ENCODE measurements at places on chromosomes 1 and 21. TPM values are rescaled to one million over a fixed set of nuclear protein-coding genes. Genes with fewer than 3 reads are reported as not detected.

Gene PRKAB2
- total RNA-seq = 38.2 TPM

Gene ELAVL4
- total RNA-seq = 2.9 TPM

Gene FGR
- 11.4 TPM for total RNA-seq

Gene CA14
- total RNA-seq = 1.4 TPM

Gene BSDC1
- total RNA-seq = 52.8 TPM

Gene TTC3
- total RNA-seq = 108 TPM

Gene ATP1A4
- not detected for total RNA-seq

Gene IL22RA1
- total RNA-seq = not detected

Gene CXADR
- 1.5 TPM for total RNA-seq

Gene C1orf94
- not detected for total RNA-seq

Gene NOS1AP
- total RNA-seq = 6.7 TPM

DNA sequence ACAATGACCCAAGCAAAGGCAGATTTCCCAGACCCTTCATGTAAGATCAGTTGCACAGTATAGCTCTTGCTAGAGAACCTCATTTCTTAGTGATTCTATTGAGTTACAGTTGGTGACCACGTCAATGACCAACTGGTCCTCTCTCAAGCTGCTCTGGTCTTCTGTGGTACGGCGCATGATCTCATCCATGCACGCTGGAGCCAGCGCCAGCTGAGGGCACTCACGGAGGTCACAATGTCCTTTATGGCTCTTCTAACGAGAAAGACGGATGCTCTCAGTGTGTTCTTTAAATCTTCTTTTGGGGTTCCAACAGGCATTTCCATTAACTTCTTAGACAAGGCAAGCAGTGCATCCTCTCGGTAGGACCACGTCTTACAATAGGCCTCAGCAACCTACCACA lies 22.3 kb downstream of the CEP104 start:
- H3K27me3 ChIP-seq = no peaks in the 10 kb centered on the region
- DNase-seq = peak; percentile 5
- H3K27ac ChIP-seq = no peak overlapping the region
- no peak overlapping the region for H3K4me3 ChIP-seq

- H3K4me1 ChIP-seq = peaks cover 18% of the 10 kb centered on the region
- no peaks in the 10 kb centered on the region for H3K36me3 ChIP-seq
- H3K27ac ChIP-seq = no peak overlapping the region
- DNase-seq = no peak
Measured at GRCh38 chr1:169090308-169090899, 16.1 kb upstream of the ATP1B1 start.

DNA sequence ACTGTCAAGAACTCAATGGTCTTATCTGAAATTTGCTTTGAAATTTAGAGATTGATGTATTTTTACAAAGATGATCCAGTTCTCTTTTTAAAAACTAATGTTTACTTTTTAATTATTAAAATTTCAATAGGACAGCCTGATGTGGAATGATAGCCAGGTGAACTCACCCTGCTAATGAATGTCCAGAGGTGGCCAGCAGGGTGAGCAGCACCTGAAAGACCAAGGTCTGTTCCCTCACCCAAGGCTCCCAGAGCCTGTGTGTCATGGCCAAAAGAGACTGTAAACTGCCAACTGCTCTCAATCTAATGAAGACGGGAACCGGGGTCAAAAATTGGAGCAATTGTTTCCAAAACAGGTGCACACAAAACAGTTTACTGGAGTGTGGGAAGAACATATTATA lies 340.4 kb downstream of the DISC1 start:
- no peaks in the 10 kb centered on the region for H3K27me3 ChIP-seq
- H3K36me3 ChIP-seq = no peaks in the 10 kb centered on the region
- no peak overlapping the region for H3K27ac ChIP-seq
- H3K4me3 ChIP-seq = no peak overlapping the region

- H3K4me1 ChIP-seq = no peaks in the 10 kb centered on the region
- H3K27ac ChIP-seq = no peak overlapping the region
- H3K27me3 ChIP-seq = no peaks in the 10 kb centered on the region
- no peak overlapping the region for H3K4me3 ChIP-seq
- H3K36me3 ChIP-seq = no peaks in the 10 kb centered on the region
Measured at GRCh38 chr1:62962901-62963776, 179.2 kb downstream of the ATG4C start.

DNA sequence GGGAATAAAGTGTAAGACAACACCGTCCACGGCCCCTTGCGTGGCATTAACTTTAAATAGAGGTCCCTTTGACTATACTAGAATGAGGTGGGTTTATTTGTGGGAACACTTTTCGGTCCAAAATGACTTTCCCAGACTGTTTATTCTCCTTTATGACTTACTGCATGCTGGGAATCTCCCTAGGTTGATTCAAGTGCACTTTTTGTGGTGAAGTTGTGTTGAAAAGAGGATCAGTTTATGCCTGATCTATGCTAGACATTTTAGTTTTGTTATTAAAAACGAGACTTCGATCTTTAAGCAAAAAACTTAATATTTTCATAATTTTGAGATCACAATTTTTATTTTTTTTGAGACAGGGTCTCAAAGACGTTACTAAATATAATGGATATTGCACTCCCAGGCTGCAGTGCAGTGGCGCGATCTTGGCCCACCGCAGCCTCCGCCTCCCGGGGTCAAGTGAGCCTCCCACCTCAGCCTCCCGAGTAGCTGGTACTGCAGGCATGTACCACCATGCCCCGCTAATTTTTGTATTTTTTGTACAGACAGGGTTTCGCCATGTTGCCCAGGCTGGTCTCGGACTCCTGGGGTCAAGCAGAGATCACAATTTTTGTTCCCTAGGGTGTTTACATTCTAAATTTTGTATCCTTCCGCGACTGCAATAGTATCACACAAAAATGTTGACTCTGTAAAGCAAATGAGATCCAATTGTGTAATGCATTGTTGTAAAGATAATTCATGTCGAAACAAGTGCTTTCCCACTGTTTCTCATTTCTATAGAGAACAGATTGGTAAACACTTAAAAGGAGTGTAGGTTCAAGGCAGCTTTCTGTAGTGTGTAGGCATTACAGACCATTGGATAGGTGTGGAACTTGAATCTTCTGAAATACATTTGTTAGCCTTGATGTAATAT lies 1.6 kb downstream of the CDC42 start:
- peak overlapping the region; percentile 90 for H3K4me3 ChIP-seq
- H3K4me1 ChIP-seq = peaks cover 53% of the 10 kb centered on the region
- no peak for DNase-seq
- peaks cover 9% of the 10 kb centered on the region for H3K36me3 ChIP-seq

DNA sequence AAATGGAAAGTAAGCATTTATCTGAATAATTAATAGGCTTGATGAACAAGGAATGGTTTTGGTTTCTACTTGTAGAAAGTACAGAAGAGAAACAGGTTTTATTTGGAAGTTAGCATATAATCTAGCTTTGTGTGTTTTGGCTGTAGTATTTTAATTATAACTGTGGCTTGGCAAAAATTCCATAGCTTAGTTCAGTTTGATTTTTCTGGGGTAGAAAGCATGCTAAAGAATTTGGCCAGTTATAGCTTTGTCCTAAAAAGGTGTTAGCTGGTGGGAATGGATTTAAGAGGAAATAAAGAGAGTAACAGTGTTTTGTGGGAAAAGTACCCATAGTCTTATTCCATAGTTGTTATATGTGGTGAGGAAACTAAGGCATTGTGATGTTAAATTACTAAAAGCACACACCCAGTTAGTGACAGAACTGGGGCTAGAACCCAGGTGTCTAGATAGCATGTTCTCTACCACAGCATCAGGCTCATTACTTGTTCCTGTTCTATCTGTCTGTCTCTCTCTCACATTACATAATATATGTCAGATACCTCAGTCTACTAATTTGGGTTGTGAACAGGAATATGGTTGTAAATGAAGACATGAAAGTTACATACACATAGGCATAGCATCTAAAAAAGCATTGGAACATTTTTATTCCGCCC lies 55.0 kb downstream of the MPZL1 start:
- H3K4me1 ChIP-seq = no peaks in the 10 kb centered on the region
- DNase-seq = no peak
- H3K36me3 ChIP-seq = no peaks in the 10 kb centered on the region
- H3K27me3 ChIP-seq = no peaks in the 10 kb centered on the region

- H3K27ac ChIP-seq = peak overlapping the region; percentile 63
- no peak for DNase-seq
- no peak overlapping the region for H3K4me3 ChIP-seq
- H3K27me3 ChIP-seq = no peaks in the 10 kb centered on the region
- H3K4me1 ChIP-seq = peaks cover 87% of the 10 kb centered on the region
Measured at GRCh38 chr1:164613176-164613575, 54.2 kb downstream of the PBX1 start.

- DNase-seq = no peak
- H3K4me1 ChIP-seq = no peaks in the 10 kb centered on the region
- H3K27me3 ChIP-seq = peaks cover 17% of the 10 kb centered on the region
Measured at GRCh38 chr1:34885405-34886247, 26.1 kb upstream of the SMIM12 start.

- H3K36me3 ChIP-seq = peaks cover 88% of the 10 kb centered on the region
- H3K4me3 ChIP-seq = no peak overlapping the region
- no peak overlapping the region for H3K27ac ChIP-seq
- DNase-seq = no peak
Measured at GRCh38 chr1:180053594-180054567, 99.3 kb downstream of the CEP350 start.

GRCh38 chr1:16210581-16210980 lies 1.9 kb downstream of the ARHGEF19 start:
- DNase-seq = no peak
- no peaks in the 10 kb centered on the region for H3K27me3 ChIP-seq
- H3K36me3 ChIP-seq = no peaks in the 10 kb centered on the region
- H3K27ac ChIP-seq = no peak overlapping the region
- H3K4me3 ChIP-seq = no peak overlapping the region

GRCh38 chr1:39412892-39413291 lies 78.5 kb upstream of the BMP8A start:
- no peaks in the 10 kb centered on the region for H3K36me3 ChIP-seq
- no peak overlapping the region for H3K4me3 ChIP-seq
- H3K4me1 ChIP-seq = peaks cover 86% of the 10 kb centered on the region
- DNase-seq = no peak

GRCh38 chr1:225747566-225747965 lies 30.1 kb upstream of the SRP9 start:
- no peak for DNase-seq
- H3K27me3 ChIP-seq = no peaks in the 10 kb centered on the region
- H3K27ac ChIP-seq = peak overlapping the region; percentile 86
- H3K36me3 ChIP-seq = no peaks in the 10 kb centered on the region
- peaks cover 31% of the 10 kb centered on the region for H3K4me1 ChIP-seq

DNA sequence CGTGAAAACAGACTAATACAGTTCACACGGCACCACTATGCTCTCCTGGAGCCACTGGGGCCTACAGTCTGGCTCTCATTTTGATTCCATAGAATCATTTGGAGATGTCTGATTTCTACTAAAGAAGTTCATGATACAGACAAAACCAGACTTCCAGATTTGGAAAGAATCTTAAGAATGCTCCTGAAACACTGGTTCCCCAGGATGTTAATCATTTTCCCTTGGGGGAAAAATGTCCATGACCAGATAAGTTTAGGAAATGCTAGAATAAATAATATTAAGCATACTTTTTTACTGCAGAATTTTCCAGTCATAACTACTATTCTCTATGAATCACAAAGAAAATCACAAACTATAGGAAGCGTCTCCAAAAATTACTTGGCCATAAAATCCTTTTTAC lies 63.0 kb upstream of the RGS7 start:
- H3K27ac ChIP-seq = no peak overlapping the region
- peaks cover 12% of the 10 kb centered on the region for H3K4me1 ChIP-seq
- H3K27me3 ChIP-seq = peaks cover 24% of the 10 kb centered on the region
- no peak overlapping the region for H3K4me3 ChIP-seq
- no peaks in the 10 kb centered on the region for H3K36me3 ChIP-seq

DNA sequence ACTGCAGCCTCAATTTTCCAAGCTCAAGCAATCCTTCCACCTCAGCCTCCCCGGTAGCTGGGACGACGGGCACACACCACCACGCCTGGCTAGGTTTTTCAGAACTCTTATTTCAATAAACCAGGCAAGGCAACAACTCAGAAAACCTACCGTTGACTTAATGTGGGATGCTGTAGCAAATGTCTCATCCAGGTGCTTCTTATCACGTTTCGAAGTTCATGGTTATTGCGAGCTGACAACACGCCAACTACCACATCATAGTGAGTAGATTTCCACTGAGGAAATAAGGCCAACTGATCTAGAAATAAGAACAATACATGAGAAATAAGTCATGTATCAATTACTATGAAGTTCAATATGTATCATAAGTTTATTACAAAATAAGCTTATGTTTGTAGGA lies 9.7 kb downstream of the B3GALNT2 start:
- no peaks in the 10 kb centered on the region for H3K27me3 ChIP-seq
- no peak overlapping the region for H3K27ac ChIP-seq
- H3K4me3 ChIP-seq = no peak overlapping the region
- DNase-seq = no peak
- H3K36me3 ChIP-seq = peaks cover 12% of the 10 kb centered on the region

- H3K4me3 ChIP-seq = no peak overlapping the region
- no peak overlapping the region for H3K27ac ChIP-seq
- H3K4me1 ChIP-seq = peaks cover 22% of the 10 kb centered on the region
Measured at GRCh38 chr1:231035799-231036198, 4.3 kb downstream of the FAM89A start.

DNA sequence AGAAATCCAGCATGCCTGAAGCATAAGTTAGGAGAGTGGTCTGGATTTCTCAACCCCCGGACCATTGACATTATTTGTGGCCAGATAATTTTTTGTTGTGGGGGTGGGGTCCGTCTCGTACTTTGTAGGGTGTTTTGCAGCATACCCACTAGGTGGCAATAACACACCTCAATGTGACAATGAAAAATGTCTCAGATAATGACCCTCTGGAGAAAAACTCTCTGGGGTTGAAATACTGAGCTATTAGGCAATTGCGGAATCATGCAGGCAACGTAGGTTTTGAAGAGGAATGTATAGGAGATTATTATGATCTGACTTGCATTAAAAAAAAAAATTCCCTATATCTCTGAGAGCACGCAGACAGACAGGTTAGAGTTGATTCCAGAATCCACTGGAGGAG lies 25.3 kb upstream of the RRP15 start:
- no peak for DNase-seq
- H3K27ac ChIP-seq = no peak overlapping the region

DNA sequence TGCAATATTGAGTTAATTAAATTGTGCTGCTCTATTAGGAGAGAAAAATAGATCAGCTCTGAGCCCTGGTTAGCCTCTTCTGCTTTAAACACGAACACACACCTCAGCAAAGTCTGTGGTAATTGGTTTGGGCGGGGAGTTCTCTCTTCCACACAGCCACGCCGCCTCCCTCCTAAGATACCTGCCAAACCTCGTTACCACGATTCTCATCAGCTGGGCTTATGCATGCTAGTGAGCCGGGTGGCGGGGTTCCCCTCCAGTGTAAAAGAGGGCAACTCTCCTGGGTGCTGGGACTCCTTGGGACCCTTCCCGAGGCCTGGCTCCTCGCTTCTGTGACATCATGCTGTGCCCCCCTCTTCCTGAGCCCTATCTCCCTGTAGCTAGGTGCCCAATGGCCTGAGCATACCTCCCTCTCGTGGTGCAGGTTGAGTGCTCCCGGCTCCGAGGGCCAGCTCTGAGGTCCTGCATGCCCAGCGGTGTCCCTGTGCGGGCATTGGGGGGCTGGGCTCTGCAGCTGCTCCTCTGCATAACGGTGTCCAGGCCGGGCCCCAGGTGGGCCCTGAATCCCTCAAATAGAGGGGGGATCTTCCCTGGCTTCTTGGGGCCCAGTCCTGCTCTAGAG lies 182.9 kb downstream of the PRDM16 start:
- no peaks in the 10 kb centered on the region for H3K4me1 ChIP-seq
- no peaks in the 10 kb centered on the region for H3K36me3 ChIP-seq
- no peak overlapping the region for H3K4me3 ChIP-seq
- no peak overlapping the region for H3K27ac ChIP-seq

- no peaks in the 10 kb centered on the region for H3K36me3 ChIP-seq
- no peaks in the 10 kb centered on the region for H3K27me3 ChIP-seq
- DNase-seq = peak; percentile 59
- no peak overlapping the region for H3K27ac ChIP-seq
- H3K4me1 ChIP-seq = no peaks in the 10 kb centered on the region
- H3K4me3 ChIP-seq = no peak overlapping the region
Measured at GRCh38 chr1:71298633-71299032, 217.8 kb upstream of the ZRANB2 start.

Data from sigmoid colon (tissue), 7 donors.